Suppressor macrophage (primary cell): ENCODE measurements at places on chromosomes 3 and 15.
A peak's percentile ranks its signal among the peaks of the same experiment; 100 is the strongest.

DNA sequence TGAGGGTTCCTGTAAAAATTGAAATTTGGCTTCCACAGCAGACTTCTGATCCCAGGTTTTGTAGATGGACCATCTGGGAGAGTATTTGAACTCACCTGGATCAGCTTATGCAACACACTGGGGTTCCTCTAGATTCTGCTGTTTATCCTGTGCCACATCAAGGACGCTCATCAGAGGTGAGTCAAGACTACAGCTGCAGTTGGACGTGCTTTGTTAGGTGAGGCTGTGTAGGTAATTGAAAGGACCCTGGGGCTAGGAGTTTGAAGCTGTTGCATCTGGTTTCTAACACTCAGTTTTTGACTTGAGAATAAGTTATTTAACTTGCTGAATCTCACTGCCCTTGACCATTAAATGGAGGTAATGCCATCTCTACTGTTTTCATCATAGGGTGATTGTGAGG, 394.2 kb downstream of the EDEM1 start:
- DNase-seq, result no peak

DNA sequence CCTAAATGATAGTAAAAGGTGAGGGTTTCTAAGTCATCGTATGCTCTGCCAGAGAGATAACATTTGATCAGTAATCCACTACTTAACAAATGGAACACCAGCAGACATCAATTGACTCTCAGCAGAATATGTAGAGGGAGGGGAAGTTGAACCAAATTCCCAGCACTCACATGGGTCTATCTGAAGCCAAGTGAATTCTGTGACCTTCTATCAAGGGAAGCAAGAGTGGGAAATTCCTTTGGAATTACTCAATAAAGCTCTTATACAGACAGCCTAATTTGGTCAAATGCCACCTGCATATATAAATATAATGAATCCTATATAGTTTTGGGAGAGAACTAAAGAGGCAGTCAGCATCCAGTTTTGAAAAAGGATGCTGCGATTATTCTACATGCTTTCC, 15.8 kb upstream of the KCNMB2 start:
- DNase-seq, result no peak

GRCh38 chr3:190537146-190537545, 23.3 kb downstream of the IL1RAP start:
- DNase-seq, result no peak

- DNase-seq, result no peak
Observed at GRCh38 chr3:97350971-97351370, 413.6 kb upstream of the ARL6 start.

DNA sequence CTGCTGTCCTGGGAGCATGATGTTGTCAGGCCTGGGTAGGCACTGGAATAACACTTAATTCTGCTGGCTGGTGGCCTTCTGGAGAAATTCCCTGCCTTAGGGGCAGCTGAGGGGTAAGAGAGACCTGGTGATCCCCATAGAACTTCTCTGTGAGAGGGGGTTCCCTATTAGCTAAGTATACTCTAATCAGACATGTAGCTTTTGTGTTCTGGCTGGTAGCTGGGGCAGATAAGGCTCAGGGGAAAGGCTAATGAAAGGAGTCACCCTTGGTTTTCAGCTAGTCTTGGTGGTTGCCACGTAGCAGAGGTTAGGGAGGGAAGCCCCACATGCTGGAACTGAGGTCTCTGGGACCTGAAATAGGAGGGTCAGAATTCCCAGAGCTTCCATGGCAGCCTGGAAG, 952 bp upstream of the HDDC3 start:
- no peak for DNase-seq

GRCh38 chr15:76994971-76995945, at the start of gene PSTPIP1:
Gene PSTPIP1 (plus strand): TSS chr15:76995126. CDS start chr15:76995574, 448 bp downstream.
- DNase-seq, result peak; percentile 78

DNA sequence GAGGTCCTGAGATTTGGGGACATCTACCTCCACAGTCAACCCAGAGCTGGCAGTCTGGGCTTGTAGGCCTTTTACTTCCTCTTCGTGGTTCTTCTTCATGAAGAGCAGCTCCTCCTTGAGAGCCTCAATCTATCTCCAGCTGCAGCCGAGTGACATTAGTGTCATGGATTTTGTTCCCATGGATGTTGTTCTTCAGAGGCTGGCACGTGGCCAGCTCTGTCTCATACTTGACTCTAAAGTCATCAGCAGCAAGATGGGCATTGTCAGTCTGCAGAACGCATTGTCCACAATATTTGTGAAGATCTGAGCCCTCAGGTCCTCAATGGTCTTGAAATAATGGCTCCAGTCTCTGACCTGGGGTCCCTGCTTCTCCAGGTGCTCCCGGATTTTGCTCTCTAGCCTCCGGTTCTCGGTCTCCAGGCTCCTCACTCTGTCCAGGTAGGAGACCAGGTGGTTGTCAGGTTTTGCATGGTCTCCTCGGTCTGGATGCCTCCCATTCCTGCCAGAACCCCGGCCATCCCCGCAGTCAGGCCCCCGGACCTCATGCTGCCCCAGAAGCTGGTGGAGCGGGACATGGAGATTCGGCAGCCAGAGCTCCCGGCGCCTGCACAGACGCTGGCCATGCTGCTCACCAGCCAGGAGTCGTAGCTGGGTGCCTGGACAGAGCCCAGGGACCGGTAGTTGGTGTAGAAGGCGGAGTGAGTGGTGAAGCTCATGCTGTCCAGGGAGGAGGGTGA, 3.4 kb upstream of the CCNL1 start:
- peak; percentile 62 for DNase-seq

- no peak for DNase-seq
Observed at GRCh38 chr3:46900007-46900292, 22.4 kb downstream of the PTH1R start.

DNA sequence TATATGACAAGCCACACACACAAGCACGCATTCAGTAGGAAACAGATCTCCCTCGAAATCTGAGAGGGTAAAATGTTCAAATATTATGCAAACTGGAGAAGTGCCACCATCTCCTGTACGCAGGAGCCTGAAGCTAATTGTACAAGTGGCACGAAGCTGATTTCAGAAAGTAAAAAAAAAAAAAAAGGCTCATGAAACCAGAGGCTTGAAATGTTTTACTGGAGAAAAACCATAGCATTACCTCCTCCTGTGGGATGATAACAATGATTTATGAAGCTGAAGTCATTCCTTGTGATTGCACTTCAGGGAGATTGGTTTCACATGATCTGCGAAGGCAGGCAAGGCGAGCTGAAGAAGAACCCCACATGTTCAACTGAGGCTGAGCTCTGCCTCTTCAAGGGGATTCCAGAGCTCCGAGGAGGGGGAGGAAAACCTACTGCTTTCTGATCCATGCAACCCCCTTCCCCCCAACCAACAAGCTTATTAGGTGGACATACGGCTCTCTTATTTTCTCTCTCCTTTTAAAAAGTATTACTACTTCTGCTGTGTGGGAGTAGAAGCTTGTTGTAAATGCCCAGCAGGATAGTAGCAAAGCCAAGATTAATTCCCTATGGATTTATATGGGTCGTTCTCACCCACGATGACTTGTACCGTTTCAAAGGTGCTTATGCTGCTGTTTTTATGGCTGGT, 101.1 kb downstream of the GREM1 start:
- peak; percentile 31 for DNase-seq

GRCh38 chr3:6806991-6807390, 53.9 kb upstream of the GRM7 start:
- DNase-seq, result no peak

DNA sequence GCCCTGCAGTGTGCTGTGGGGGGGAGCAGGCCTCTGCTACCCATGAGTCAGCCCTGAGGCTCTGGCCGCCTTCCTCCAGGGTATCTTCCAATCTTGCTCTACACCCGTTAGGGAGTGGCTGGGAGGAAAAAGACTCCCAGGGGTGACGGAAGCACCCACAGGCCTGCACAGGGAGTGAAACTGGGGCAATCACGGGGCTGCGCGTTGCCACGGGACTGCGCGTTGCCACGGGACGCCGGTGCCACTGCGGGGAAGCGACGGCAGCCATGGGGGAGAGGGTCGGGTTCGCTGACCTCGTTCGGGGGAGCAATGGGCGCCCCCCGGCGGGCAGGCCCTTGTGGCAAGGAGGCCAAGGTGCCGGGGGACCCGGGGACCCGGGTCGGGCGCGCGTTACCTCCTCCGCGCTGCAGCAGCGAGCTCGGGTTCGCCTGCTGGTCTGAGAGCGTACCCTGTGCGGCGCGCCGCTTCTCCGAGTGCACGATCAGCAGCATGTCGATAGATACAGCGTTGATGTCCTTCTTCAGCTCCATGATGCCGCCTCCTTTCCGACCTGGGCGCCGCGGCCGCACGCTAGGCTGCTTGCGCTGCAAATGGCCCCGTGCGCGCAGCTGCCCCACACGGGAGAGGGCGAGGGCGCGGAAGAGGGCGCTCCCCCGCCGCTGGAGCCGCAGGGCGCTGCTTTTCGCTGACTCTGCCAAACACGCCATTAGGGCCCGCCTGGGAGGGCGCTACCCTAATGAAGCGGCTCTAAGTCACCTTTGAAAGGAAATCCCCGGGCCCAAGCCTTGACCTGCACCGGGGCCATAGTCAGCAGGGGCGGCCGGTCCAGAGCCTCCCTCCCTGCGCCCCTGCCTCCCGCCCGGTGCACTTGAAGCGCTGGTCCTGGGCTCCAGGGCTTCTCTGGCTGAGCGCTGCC, at the start of gene KY:
KY (minus strand) TSS at position 592 of the 916 bp plus-strand sequence; CDS start at position 530, 62 bp downstream.
- peak; percentile 25 for DNase-seq

DNA sequence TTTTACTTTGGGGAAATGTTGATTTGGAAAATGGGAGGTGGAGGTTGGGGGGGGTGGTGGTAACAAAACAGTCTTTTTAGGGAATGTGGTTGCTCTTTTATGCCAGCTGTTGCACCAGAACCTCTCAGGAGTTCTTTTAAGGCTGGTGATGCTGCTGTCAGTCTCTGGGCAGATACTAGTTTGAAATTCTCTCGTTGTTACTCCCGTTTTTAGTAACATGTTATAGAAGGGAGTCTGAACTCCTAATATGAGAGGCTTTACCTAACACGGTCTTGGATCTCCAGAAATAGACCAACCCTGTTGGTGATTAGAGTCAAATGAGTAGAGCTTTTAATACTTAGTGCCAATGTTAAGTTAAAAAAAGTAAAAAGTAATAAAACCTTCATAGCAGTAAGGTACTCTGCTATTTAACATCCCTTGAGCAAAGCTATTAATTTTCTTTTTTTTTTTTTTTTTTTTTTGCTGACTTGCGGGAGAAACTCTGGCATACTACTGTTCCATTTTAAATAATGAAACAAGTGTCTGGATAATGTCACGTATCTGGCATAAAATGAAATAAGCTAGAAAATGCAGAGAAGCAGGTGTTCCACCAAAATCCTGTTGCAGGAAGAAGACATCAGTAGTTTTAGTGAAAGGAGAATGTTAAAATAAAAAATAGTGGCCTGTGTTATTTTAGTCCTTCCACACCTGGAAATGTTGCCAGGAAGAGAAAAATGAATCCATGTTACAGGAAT, 156.7 kb downstream of the CACNA1D start:
- no peak for DNase-seq
